Choroid plexus epithelial cell (primary cell): ENCODE measurements at places on chromosomes 7 and 10.

DNA sequence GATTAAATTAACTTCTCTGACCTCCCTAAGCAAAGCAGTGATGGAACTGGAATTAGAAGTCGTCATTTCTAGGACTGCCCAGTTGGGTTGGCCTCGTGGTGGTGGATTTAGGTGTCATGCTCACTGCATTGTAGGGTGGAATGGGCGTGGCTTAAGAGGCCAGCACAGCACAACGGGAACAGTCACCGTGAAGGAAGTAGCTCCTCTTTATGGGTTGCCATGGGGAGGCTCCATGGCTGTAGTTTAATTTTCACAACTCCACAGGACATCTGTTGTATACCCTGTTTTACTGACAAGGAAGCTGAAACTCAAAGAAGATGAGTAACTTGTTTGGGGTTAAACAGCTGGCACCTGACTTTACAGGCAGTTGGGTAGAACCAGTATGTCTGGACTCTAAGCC lies 208.3 kb downstream of the CELF2 start:
- no peak for DNase-seq

DNA sequence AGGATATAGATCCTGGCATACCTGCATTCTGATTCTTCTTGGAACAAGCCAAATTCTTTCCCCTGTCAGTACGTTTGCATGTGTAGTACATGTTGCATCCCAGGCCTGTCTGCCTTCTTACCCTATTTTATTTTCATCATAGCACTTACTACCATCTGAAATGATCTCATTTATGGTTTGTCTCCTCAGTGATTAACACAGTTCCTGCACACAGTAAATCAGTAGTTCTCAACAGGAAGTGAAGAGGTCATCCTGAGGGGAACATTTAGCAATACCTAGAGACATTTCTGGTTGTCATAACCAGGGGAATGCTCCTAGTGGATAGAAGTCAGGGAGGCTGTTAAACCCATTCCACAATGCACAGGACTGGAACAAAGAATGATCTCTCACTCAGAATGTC lies 38.2 kb upstream of the SLC26A4 start:
- DNase-seq: peak; percentile 91

DNA sequence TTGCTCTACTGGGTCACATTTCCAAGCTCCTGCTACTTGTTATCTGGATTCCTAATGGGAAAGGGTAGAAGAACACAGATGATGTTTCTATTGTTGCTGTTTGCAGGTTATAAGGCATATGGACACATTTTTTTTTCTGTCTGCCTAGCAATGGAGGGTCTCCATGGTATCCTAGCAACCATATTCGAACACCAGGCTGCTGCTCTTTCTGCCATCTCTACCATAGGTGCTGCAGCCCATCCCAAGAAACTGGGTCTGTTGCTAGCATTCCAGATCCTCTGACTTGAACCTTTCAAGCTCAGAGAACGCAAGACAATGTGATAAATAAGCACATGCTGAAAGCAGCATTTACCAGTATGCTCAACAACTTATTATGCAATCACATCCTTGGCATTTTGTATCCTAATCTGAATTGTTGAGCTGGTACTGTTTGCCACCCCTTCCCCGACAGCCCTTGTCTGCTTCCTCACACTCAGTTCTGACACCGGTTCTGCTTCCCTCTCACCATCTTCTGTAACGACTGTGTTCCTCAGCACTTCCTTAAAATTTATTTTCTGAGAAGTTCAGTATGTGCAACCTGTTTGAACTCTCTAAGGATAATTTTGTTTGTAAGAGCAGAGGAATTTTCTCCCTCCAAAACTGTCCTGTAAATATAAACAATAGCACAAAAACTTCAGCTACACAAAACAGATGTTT lies 6.2 kb downstream of the PRKG1 start:
- no peak for DNase-seq

DNA sequence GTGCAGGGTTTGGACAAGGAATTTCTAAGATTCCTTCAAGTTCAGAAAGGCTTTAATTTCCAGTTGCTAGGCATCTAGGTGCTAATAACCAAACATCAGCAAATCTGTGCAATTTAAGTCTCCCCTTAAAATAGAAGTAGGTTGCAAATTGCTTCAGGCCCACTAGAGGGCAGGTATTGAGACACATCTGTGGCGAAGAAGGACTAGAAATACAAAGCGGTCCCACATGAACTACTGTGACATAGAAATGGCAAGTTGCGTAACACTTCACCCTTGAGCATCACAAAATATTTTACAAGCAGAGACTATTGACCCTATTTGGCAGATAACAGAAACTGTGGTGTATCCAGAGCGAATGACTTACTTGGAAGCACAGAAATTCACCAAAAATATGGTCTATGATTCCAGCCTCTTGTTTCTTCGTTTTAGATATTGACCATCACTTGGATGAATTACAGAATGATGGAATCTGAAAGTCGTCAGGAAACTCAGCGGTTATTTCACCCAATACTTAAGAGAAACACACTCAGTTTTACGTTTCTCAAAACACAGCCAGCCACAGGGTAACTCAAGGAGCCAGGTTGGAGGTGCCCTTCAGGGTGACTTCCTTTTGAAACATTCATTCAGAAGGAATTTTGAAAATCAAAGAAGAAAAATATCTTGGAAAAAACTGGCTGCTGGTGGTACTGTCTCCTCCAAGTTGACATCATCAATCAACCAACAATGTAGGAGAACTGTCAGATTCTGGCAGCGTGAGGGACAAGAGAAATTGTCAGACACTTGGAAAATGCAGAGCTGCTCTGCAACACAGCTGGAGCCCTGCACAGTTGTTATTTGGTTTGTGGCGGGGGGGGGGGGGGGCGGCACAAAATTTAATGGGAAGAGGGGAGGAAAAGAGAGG lies 256.3 kb upstream of the MINDY3 start:
- DNase-seq: peak; percentile 28

DNA sequence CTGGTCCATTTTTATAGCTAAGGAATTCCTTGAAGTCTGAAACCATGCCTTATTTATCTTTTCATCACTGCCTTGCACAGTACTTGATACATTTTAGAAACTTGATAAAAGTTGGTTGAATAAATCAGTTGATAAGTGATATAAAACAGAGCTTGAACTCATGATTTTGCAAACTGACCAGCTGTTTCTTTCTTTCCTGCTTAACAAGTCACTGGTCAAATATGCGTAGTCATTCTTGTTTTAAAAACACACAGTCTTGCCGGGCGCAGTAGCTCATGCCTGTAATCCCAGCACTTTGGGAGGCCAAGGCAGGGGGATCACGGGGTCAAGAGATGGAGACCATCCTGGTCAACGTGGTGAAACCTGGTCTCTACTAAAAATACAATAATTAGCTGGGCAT lies 6.3 kb downstream of the TPST1 start:
- peak; percentile 67 for DNase-seq

DNA sequence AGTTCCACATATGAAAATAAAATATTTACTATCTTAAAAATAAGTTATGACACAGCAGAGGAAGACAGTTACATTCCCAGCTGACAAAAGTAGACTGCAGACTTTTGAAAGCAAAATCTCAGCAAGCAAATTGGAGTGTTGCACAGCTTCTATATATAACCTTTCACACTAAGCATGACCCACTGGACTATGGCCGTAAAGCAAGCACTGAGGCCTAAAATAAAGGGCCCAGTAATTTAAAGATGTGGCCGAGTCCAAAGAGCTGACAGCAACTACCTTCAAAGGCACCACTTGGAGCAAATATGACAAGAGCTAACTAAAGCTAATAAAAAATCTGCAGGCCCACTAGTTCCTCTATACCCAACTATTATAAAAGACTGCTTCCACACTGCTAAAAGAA lies 6.5 kb downstream of the GDI2 start:
- DNase-seq: no peak

- peak; percentile 86 for DNase-seq
Observed at GRCh38 chr10:30111340-30112022, 52.1 kb upstream of the JCAD start.

DNA sequence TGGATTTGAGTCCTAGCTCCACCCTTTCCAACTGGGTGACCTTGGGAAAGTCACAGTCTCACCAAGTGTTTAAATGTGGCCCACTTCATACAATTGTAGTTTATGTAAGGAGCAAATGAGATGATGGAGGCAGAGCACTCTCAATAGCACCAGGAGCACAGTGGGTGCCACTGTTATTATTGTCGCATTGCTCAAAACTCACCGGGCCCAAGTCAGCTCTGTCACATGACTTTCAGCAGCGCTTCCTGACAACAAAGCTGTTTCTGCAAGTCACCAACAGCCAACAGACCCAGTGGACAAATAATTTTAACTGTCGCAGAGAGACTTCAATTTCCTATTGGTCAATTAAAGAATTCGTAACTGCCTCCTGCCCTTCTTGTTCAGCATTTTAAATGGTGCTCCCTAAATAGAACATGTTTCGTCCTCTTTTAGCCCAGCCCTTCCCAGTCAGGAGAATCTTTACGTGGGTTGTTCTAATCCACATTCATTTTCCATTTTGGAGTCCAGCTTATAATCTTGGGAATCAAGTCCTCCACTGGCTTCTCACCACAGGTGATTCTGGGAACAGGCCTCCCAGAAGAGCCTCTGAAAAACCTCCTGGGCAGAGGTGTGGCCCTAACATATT lies 415.6 kb upstream of the NPVF start:
- no peak for DNase-seq

- peak; percentile 94 for DNase-seq
Observed at GRCh38 chr7:139675127-139676125, 102.4 kb downstream of the HIPK2 start.

- peak; percentile 52 for DNase-seq
Observed at GRCh38 chr7:92717993-92718716, 118.2 kb downstream of the CDK6 start.

DNA sequence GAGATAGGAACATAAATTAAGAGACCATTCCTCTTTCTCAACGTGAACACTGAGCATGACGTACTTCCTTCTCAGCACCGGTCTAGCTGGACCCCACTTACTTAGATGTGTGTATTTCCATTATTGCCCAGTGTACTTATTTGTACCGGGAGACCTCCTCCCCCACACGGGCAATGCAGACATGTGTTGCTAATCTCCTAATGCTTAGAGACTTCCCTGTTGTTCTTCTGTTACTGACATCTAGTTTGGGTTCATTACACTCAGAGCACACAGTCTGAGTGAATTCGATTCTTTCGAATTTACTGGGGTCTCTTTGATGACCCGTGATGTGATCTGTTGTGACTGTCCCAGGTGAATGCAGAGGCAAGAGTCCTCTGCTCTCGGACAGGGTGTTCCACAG lies 260.0 kb downstream of the MAD1L1 start:
- no peak for DNase-seq

DNA sequence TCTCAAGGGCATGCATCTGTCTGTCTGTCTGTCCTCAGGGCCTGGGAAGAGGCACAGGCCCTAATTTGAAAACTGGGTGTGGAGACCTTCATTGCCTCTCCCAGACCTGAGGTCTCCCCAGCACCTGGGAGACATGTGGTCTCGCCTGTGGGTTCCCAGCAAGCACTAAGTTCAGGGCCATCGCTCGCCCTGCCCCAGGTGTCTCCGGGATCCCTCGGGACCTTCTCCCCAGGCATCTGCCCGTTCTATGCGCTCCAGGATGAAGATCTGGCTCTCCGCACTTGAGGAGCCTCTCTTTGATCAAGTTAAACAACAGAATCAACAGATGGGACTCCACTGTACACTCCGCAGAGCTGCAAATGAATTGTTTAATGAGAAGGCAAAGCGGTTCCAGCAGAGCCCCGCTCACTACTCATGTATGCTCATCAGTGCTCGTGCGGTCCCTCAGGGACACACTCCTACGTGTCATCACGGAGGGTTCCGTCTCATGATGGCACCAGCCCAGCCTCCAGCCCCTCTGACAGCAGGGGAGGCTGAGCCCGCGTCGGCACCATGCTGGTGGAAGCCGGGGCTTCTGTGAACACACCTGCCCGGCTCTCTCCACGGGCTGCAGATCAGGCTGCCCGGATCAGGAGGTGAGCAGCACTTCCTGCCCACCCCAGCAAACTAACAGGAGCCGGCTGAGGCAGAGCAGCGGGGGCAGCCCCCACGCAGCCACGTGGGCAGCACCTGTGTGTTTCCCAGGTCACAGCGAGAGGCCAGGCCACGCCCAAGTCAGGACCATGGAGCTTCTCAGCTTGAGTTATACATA lies 132.8 kb downstream of the TCERG1L start:
- no peak for DNase-seq

GRCh38 chr7:2001601-2002442 lies 230.9 kb downstream of the MAD1L1 start:
- no peak for DNase-seq

DNA sequence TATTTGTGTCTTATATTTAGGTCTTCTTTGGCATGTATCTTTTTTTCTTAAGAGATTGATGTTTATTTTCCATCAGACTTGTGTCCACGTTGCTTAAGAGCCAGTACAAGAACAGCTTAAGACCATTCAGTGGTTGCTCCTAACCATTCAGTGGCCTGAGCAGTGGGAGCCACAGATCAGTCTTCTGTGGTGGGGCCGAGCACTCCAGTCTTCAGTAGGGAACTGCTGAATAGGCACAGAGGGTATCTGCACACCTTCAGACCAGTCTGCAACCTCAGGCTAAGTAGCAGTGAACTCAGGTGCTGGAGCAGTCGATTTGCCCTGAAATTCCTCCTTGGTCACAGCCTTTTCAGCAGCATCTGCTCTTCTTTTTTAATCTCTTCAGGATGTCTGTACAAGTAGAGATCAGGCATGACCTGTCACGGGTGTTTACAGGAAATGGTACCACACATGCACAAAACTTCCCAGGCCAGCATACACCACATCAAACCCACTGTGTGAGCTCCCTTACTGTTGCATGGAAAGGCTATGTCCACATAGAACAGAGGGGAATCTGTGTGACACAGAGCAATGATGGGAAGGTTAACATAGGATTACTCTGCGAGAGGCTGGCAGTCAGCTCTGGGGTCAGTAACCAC lies 51.5 kb downstream of the FAM107B start:
- no peak for DNase-seq

GRCh38 chr10:71395621-71396020 lies 1.1 kb upstream of the CDH23 start:
- no peak for DNase-seq

DNA sequence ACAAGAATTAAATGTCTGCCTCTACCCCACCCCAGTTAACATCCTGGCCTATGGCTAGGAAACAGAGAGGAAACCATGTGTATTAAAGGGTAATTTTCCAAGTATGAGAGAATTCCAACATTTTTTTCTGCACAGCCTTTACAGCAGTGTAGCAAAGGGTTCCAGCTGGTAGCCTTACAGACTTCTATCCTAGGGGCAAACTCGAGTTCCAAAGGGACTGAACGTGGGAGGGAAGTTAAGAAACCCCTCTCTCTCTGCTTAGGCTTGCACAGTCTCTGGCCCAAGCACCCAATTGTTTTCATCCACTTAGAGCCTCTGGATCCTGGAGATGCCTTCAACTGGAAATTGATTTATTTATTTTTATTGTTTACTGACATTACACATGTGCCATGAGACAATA lies 60.3 kb downstream of the SLC16A12 start:
- no peak for DNase-seq

DNA sequence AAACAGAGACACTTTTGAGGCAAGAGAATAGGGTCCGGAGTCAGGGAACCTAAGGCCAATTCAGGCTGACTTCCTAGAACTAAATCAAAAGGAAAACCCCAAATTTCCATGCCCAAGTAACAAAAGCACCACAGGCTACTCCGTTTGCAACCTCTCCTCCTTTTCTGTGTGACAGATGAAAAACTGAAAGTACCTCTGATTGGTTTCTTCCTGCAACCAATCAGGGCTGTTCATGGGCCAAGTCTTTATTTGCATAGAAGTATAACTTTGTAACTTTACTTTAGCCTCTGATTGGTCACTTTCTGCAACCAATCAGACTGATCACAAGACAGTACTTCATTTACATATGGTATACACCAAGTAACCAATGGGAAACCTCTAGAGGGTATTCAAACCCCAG lies 239.9 kb upstream of the KCND2 start:
- peak; percentile 67 for DNase-seq
